ENCODE measurements at places on chromosomes 7 and 10.

GRCh38 chr7:80593869-80594586 is 44.4 kb upstream of the CD36 start:
- DNase-seq, result no peak

GRCh38 chr10:43130770-43131171 is 7.5 kb upstream of the CSGALNACT2 start:
- no peak for DNase-seq

- no peak for DNase-seq
Observed at GRCh38 chr10:71923138-71923692, 41.0 kb upstream of the CHST3 start.

- no peak for DNase-seq
Observed at GRCh38 chr7:106802589-106802988, 62.5 kb upstream of the PIK3CG start.

DNA sequence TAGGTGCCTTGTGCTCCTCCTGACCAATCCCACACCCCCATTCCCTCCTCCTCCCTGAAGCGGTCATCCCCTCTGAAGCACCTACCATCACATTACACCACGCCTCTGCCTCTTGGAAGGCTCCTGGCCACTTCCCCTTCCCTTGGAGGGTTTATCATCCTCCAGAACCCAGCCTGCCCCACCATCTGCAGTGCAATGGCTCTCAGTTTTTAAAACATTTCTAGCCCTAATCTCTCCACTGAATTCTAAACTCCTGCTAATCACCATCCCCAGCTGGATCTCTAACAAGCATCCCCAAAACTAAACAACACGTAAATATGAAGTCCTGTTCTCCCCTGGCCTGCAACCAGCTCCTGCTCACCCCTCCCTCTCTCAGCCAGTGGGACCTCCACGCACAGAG is 70.6 kb downstream of the PIP4K2A start:
- no peak for DNase-seq

DNA sequence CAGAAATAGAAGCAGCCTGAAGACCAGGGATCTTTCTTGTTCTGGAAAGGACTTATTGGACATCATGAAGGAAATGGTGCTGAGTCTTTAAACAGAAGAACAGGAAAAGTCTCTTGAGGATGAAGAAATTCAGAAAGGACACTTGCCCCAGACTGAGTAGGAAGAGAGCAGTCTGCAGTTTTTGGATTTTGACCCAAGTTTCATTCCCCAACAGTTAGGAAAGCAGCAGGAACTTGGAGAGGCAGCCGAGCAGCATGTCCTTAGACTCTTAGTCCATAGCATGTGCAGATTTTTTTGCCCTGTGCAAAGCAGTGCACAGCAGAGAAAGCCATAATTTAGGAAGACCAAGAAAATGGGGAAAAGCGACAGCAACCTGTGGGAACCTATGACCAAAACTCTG is 927.2 kb upstream of the AUTS2 start:
- DNase-seq, result no peak

- DNase-seq, result no peak
Observed at GRCh38 chr7:151862606-151863381, 14.1 kb downstream of the PRKAG2 start.
